ENCODE measurements at places on chromosomes 3 and 15. TPM values are rescaled to one million over a fixed set of nuclear protein-coding genes. Genes with fewer than 3 reads are reported as not detected.

DNA sequence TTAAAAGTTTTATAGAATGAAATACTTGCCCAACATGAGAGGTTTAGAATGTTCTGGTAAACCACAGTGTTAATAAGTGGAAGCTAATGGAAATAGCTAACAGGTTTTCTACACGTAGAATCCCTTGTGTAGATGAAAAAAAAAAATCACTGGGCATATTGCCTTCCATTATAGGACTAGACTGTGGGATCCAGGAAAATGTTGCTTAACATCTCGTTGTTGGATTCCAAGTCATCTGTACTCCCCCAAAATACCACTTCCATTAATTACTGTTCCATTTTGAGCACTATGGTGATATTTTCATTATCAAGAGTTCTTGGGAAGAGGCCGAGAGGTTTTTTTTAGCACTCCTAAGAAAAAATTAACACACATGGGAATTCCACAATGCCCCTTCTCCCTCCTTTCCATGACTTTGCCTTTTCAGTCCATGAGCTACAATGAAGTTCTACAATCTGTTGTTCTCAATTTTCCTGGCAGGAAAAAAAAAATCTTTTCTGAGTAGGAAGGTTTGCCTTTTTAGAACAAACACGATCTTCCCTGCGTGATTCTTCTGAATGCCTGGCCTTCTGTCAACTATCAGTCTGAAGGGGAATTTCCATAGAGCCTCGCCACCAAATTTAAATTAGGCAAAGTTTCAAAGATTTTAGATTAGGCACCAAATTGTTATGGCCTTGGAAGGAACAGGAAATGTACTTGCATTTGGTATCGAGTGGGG is 74.4 kb upstream of the CTDSPL start:
- DNase-seq: no peak

DNA sequence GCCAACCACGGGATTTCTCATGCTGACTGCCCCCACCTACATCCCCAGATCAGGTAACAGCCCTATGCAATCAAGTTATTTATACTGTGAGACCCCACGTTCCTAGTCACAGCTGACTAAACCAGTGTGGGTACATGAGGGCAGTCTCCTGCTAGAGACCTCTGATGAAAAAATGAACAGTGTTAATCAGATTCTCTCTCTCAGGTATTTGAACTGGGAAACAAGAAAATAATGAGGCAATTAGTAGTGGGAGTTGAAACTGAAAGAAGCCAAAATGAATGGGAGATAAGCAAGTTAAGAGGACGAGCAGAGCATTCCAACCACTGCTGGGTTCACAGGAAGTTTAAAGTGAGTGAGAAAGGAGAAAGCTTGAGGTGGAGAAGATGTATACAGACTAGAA is 98.5 kb upstream of the MYO5C start:
- no peak for DNase-seq

MB21D2 gene
- total RNA-seq: 26.0 TPM

GRCh38 chr3:149969110-149969939 is 1.4 kb downstream of the PFN2 start:
- peak; percentile 81 for DNase-seq

DNA sequence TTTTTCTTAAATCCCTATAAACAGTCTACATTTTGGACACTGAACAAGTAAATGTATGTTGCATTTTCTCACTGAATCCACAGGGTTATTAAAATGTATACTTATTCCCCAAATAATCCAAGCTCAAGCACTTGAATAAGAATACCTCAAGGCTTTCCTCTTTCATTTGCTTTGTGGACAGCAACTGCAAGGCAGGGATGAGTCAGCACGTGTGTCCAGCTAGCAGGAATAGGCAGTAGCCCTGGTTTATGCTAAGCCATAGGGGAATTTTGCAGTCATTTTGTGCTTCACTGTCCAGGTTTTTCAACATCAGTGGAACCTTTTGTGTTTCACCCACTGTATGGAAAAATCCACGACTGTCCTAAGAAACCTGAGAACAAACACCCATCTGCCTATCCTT is 96.7 kb upstream of the KCNMB2 start:
- DNase-seq: peak; percentile 54

KCNMB2 gene
- not detected for total RNA-seq

- DNase-seq: no peak
Measured at GRCh38 chr3:152043620-152044019, 170.2 kb downstream of the SUCNR1 start.

- no peak for DNase-seq
Measured at GRCh38 chr15:91263632-91264531, 163.8 kb downstream of the SV2B start.

DNA sequence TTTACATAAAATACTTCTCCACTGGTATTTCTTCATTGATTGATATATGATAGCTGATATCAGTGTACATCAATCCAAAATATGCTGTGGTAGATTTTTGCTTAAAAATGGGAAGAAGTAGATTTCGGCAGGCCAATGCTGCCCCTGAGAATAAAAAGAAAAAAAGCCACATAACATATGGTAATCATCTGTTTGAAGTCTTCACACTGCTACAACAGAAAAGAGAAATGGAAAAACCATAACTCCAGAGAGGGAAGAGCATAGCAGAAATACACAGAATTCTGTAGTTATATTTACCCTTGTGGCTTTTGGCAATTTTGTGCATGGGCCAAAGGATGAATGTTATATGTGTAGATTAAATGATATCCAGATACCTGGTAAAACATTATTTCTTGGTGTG is 143.1 kb upstream of the KCNMB2 start:
- DNase-seq: no peak

SEMA5B gene
- not detected for total RNA-seq

- no peak for DNase-seq
Measured at GRCh38 chr15:82298032-82298431, 35.4 kb downstream of the SAXO2 start.

MLF1 gene
- 11.9 TPM for total RNA-seq

SLC2A2 gene
- total RNA-seq: not detected

GRCh38 chr3:170558427-170558826 is 27.4 kb downstream of the SLC7A14 start:
- DNase-seq: no peak

DNA sequence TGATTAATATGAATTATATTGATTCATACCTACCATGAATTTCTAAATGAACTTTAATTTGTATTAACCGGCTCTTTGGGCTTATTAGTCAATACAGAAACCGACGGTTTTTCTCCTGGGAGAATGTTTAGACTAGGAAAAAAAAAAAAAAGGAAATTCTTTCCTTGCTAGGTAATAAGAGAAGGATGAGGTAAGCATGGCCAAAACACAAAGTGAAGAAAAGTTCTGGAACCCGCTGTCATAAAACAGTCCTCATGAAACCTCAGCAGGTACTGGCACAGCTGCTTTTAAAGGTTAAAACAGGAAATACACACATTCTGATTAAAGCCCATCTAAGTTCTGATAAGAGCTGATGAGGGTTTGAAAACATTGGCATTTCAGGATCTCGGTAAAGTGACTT is 30.8 kb upstream of the PSTPIP1 start:
- no peak for DNase-seq

DNA sequence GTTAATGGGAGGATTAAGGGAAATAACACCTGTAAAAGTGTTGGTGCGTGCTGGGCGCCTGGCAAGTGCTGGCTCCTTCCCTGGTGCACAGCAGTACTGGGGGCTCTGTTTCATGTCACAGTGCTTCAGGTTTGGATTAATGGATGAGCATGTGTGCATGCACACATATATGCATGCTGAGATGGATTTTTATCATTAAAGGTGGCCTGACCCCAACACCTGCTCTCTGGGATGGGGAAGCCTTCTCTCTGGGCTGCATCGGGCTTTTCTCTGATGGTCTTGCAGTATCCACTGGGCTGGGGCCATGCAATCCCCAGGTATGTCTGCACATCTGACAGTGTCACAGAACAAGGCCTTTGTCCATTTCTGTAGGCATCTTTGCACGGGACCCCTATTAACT is 127.5 kb upstream of the PLXNA1 start:
- DNase-seq: no peak

PAK6 gene
- 30.4 TPM for total RNA-seq

CDHR4 gene
- total RNA-seq: not detected

- no peak for DNase-seq
Measured at GRCh38 chr3:11555881-11556633, 87.7 kb downstream of the VGLL4 start.

ZNF280D gene
- 7.4 TPM for total RNA-seq

DNA sequence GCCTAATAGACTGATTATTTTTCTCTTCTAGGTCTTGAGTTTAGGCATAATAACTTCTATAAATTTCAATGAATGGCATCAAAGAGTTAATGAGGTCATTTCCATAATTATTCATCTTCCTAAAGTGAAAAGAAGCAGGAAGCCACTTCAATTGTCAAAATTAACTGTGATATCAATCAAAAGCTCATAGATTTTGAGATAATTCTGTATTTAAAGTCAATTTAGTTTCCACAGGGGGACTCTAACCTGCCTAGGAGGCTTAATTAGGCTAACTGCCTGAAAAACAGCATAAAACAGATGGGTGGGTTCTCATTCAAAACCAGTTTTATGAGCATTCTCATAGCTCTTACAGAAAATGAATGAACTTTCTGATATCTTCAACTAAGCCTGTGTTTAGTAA is 177.8 kb downstream of the OTOL1 start:
- DNase-seq: no peak

- no peak for DNase-seq
Measured at GRCh38 chr3:37037352-37037751, 44.0 kb downstream of the MLH1 start.

DNA sequence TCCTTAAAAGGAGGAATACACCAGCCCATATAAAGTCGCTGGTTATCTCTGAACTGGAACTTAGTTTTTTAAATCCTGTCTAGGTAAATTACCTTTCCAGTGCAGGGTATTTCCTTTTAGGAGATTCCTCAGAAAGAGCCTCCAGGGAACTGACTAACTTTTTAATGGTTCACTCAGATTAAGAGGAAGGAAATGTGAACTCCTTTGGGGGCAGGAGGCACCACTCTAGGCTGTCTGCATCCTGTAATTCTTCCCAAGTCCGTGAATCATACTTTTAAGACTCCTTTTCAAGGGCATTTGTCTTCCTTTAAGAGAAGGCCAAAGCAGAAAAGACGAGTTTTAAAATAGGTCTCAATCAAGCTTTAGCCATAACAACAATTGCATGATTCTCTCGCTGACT is 871.2 kb upstream of the NR2F2 start:
- DNase-seq: peak; percentile 72

GRCh38 chr15:50909010-50909317 is 481 bp downstream of the AP4E1 start:
- peak; percentile 14 for DNase-seq

DNA sequence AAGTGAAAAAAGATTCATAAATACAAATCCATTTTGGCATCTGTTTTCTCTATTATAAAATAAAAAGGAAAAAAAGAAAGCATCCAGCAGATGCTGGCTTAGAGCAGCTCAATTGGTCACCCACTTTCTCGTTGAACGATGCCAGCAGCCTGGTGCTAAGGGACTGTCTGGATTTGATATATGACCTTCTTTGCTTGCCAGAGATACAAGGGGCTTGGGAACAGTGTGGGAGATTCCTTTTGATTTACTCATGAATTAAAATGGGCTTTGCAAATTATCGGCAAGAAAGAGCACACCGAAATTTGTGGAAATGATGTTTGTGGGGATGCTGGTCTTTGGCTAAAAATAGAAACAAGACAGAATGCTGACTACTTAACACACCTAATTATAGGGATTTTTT is 210.3 kb upstream of the STT3B start:
- DNase-seq: no peak

ALPK3 gene
- 6.9 TPM for total RNA-seq

DNA sequence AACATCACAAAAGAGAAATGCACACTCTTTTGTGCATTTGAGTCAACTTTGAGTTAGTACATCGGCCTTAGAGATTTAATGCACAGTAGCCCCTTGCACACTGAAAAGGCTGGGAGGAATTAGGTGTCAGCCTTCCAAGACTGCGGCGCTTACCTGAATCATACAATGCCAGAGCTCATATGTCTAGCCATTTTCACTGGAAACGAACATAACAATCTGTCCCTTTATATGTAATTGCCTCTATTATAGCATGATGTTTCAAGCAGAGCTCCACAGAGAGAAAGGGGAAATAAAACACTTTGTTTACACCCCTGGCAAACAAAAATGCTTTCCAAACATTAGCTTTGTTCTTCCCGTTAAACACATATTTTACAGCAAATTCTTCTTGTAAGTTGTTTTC is 315.7 kb upstream of the SLCO3A1 start:
- DNase-seq: no peak

DNA sequence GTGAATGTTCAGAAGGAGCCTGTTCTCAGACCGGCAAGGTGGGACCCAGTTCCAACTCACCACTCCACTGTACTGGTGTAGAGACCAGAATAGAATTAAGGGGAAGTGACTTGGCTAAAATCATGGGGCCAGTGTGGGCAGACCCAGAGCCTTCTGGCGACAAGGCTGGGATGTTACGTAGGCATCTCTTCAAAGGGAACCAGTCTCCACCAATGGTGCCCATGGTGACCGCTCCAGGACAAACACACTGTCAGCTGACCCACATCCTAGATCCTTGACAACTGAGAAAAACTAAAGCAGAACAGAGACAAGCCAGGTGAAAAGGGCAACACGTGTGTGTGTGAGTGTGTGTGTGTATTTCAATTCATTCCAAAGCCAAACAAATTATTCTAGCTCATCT is 321.7 kb upstream of the FRG2C start:
- DNase-seq: no peak

DNA sequence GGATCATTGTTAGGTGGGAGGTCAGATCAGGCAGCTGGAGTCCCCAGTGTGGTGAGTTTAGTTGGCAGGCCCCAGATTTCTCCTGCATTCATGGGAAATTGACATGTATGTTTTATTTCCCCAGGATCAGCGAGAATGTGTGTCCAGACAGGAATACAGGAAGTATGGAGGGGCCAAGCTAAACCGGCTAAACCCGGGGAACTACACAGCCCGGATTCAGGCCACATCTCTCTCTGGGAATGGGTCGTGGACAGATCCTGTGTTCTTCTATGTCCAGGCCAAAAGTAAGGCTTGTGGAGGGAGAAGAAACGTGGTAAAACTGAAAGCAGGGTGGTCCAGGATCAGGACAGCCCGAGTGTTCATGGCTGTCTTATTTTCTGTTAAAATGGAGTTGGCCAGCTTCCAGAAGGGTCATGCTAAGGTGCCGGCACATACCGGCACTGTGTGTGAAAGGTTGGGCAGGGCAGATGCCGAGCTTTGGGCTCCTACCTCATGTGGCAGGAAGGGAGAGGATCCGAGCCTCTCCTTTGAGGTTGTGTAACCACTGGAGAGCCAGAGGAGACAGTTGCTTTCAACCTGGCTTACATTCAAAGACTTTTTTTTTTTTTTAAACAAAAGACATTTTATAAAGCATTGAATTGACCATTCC is 83.1 kb downstream of the PGPEP1L start:
- no peak for DNase-seq

CKMT1B gene
- 8.7 TPM for total RNA-seq

VGLL3 gene
- 1.3 TPM for total RNA-seq

QTRT2 gene
- total RNA-seq: 35.0 TPM

- DNase-seq: no peak
Measured at GRCh38 chr15:42121021-42121420, 26.7 kb upstream of the PLA2G4D start.

DNA sequence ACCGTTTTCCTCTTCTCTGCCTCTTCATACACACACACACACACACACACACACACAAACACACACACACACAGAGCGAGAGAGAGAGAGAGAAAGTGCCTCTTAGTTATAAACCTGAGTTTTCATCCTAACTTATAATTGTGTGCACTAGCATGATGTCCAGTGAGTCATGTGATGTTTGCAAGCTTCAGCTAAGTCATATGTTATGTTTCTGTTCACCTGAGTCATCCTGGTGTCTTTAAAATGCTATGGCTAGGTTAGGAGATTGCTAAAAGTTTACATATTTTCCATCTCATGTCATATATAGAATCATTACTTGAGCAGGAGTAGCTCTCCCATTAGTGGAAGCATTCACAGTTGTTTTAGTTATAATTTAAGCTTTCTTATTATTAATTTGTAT is 155.8 kb downstream of the EPHA6 start:
- peak; percentile 59 for DNase-seq
